EL (cell line): ENCODE measurements at places on chromosomes 2 and 18.

DNA sequence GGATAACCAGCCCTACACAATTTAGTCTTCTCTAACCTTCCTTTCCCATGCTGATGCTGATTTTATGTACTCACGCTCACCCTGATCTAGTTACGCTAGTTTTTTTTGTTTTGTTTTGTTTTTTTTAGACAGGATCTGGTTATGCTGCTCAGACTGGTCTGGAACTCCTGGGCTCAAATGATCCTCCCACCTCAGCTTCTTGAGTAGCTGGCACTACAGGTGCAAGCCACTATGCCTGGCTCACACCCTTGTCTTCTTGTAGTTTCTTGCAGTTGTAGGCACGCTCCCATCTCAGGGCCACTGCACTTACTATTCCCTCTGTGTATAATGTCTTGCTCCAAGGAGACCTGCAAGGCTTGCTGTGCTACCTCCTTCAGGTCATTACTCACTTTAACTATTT is 6.2 kb downstream of the PELI1 start:
- no peak for DNase-seq

GRCh38 chr2:62313449-62314227 is 117.7 kb downstream of the B3GNT2 start:
- DNase-seq, result no peak

DNA sequence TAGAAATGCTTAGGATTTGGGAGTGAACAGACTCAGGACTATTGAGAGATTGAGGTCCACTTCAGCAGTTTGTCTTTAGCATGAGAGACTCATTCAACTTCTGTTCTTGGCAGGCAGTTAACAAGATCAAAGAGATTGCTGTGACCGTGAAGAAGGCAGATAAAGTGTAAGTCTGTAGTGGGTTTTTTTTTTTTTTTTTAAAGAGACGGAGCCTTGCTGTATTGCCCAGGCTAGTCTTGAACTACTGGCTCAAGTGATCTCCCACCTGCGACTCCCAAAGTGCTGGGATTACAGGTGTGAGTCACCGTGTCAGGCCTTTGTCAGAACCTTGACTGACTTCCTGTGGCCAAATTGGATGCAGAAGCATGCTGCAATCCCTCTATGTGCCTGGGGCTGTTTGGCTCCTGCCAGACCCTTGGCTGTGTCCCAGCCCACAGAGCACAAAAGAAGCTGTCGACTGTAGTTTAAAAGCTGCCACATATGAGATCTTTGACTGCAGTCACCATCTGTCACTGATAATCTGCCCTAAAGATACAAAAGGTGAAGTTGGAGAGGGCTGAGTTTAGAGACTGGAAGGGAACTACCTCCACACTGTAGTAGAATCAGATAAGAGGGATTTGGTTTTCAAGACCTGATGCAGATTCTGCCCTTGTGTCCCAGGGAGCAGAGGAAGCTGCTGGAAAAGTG is 9.9 kb downstream of the CCT7 start:
- peak; percentile 82 for DNase-seq

GRCh38 chr18:74292541-74292858 is 737 bp upstream of the CYB5A start:
- no peak for DNase-seq

DNA sequence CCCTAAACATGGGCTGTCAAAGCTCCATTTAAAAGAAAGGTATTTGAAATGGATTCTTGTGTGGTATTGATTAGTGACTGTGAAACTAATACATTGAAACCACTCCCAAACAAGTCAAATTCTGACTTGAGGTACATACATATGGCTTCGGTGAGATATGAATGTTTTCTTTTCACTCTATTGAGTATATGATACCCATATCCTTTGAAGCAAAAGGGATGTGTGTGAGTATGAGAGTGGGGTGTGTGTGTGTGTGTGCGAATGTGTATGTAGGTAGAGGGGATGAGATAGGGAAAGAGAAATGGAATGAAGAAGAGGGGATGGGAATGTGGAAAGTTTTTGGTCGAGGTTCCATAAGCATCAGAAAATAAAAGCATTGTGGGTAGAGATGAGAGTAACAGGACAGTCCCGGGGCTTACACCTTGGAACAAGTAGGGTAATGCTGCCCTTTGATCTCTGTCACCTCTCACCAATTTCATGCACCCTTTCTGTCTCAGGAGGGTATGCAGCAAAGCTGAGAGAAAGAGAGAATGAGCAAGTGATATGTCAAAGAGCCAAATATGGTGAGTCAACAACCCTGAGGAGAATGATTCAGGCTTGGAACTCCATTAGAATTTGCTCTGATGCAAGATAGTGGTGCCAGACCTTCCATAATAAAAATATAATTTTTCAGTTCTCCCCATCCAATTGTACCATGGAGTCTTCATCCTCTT is 64.0 kb upstream of the ZEB2 start:
- DNase-seq, result peak; percentile 84

DNA sequence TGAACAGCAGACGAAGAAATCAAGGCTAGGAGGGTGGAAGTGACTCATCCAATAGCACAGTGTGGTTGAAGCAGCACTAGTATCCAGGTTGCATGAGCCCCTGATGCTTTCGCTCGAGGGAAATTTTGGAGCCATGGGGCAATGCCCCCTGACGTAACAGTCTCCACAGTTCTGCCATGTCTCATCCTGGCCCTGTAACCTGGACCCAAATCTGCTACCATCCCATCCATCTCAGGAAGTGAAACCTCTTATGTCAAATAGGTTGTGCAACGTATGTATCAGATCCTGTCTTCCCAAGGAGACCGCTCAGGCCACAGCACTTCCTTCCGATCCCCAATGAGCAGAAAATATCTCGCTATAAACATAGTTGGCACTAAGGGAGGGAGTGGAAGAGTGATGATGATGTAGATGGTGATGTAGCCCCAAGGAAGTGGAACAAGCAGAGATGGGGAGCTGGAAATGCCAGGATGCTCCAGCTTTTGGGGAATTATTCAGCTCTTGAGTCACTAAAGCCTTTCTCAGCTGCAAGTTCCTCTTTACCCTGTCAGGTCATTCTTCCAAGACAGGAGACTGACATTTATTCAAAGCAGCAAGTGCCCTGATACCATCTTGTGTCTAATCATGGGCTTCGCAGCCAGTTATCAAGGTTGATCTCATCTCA is 3.0 kb upstream of the IL1B start:
- DNase-seq, result no peak

DNA sequence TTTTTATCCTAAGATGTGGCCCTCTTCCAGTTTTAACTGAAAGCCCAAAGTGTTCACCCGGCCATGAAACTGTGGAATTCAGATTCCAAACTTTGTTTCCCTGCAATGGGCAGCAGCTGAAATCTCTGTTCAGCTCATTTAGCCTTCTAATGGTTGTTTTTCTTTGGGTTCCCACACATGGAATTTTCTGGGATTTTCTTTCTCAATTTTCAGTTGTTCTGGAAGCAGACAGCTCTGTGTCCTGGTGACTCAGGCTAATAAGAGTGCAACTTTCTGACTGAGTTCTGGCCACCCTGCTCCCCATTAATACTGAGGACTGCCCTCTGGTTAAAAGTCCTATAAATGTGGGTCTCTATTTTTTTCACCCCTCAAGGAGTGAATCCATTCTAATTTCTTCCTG is 78.5 kb downstream of the PMS1 start:
- DNase-seq, result peak; percentile 12

DNA sequence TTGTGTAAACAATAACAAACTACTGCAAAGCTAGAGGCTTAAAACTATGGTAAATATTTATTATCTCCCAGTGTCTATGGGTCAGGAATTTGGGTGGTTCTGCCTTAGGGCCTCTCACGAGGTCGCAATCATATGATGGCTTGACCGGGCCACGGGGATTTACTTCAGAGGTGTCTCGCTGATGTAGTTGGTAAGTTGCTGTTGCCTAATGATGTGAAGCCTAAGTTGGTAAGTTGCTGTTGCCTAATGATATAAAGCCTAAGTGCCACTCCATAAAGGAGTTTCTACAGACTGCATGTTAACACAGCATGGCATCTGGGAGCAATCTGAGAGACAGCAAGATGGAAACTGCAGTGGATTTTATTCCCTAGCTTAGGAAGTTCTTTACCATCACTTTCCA is 35.8 kb downstream of the FMNL2 start:
- no peak for DNase-seq

DNA sequence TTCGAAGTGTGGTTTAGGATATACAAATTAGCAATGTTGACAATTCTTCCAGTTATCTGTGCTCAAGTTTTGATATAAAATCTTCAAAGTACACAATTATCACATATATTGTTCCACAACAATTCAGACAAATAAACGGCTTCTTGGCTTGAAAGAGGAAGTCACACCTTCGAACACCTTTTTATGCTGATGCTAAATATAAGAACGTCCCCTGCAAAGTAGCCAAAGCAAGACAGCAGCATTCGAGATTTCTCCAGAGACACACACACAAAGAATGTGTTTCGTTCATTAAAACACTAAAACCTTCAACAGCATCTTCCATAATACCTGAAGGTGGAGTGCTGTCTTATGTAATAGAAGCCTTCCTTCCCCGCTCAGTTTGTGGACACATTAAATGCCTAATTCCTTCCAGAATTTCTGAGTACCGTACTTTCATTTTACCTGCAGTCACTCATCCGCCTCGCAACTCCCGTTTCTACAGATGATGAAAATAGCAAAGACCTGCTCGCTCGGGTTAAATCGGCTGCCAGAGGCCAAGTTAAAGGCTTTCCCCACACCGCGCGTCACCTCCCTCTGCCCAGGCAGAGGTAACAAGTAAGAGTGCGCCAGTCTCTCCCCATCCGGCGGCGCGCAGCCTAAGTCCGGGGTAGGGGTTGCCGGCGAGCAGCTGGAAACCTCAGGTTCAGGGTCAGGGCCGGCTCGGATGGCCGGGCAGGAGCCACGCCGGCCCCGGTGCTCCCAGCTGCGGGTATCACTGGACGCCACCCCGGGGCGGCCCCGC is 847 bp downstream of the SERPINE2 start:
- DNase-seq, result peak; percentile 52

DNA sequence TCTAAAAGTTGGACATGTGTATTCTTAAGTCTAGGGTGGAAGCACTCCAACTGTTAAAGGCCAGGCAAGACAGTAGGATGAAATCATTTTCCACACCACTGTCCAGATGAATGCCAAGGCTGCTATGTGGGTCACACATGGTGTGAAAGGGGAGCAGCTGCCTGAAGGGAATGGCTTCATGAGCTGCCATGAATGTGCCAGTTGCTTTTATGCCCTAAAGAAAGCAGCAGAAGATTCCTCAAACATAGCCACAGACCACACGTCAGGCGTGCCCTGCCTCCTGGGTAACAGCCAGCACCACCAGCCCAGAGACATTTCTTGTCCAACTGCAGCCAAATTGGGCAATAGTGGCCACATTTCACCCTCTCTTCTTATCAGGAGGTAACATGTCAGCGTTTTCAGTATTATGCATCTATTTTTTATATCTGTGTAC is 130.2 kb downstream of the MTCL1 start:
- DNase-seq, result peak; percentile 71

- no peak for DNase-seq
Measured at GRCh38 chr18:40653682-40654081, 1301.4 kb upstream of the PIK3C3 start.

GRCh38 chr2:73268830-73269685 is 15.2 kb downstream of the FBXO41 start:
- no peak for DNase-seq

DNA sequence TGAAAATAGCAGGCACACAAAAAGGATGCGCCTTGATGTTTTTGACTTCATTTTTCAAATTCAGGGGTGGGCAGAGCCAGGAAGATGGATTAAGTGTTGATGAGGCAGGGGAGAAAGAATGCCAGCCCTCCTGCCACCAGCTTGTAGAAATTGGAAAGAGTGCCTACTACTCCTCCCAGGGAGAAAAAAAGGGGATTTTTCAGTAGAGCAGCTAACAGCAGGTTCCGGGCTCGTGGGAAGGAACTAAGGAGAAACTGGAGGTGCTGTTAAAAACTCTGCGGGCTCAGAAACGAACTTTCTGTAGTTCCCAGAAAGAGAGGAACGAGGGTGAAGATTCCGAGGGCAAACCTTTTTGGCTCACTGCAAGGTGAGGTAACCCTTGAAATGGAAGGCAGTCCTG is 100.1 kb upstream of the MCFD2 start:
- no peak for DNase-seq

DNA sequence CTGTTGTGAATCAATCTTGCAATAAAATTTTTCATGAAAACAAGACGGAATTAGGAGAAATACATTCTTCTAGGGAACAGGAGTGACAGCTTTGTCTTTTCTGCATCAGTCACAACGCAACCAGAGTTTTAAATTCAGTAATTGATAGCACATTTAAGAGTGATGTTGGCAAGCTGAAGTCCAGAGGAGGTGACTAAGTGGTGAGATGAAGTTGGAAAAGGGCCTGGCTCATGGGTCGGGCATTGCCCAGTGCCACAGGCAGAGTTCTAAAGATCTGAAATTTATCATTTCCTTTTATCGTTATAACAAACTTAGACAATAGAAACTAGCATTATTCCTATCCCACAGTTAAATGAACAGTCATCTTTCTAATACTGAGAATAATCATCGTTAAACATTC is 764.6 kb upstream of the ZEB2 start:
- no peak for DNase-seq

DNA sequence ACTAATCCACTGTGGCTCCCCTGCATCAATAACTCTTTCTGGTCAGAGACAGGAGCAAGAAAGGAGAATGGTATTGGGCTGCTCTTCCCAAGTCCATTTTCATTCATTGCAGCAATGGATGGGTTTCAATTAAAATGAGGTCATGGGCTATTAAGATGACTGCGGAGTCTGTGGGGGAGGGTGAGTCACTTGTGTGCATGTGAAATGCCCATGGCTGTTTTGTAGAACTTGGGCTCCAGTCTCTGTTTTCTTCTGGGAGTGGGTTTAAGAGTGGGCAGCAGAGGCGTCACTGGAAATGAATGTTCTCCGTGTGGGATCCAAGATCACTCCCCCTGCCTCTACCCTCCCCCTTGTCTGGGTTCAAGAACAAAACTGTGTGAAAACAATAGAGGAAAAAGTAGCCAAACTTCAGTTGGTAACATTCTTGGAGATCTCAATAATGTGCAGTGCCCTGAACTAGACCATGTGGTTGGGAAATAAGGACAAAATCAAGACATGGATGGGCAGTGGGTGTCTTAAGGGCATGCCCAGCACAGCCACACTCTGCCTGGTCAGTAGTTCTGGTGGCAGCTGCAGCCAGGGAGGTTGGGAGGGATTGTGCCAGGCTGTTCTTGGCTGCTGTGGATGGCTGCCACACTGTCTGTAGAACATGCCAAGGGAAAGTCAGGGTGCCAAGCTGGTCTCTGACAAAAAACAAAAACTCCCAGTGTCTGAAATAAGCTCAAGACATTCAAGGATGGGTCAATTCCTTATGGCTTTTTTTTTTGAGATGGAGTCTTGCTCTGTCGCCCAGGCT is 68.2 kb upstream of the CXCR4 start:
- DNase-seq, result peak; percentile 1

- no peak for DNase-seq
Measured at GRCh38 chr2:207484444-207485391, 45.0 kb upstream of the CREB1 start.
